Ovary (tissue), 10 donors: ENCODE measurements at places on chromosomes 16 and 17. TPM values are rescaled to one million over a fixed set of nuclear protein-coding genes. Genes with fewer than 3 reads are reported as not detected.

The POLR3K gene
- 9.4 TPM for polyA plus RNA-seq

The DRC3 gene
- polyA plus RNA-seq: 8.5 TPM

The ZNF385C gene
- 3.0 TPM for polyA plus RNA-seq

The ITGB3 gene
- 2.8 TPM for polyA plus RNA-seq

The XAF1 gene
- 81.4 TPM for polyA plus RNA-seq

The AIPL1 gene
- not detected for polyA plus RNA-seq

GRCh38 chr16:5378531-5378930 is 280.9 kb upstream of the EEF2KMT start:
- no peak for DNase-seq

GRCh38 chr16:89672177-89672941 is 14.1 kb upstream of the CDK10 start:
- no peak for DNase-seq

- no peak for DNase-seq
Measured at GRCh38 chr16:81431554-81432353, 12.9 kb upstream of the CMIP start.

DNA sequence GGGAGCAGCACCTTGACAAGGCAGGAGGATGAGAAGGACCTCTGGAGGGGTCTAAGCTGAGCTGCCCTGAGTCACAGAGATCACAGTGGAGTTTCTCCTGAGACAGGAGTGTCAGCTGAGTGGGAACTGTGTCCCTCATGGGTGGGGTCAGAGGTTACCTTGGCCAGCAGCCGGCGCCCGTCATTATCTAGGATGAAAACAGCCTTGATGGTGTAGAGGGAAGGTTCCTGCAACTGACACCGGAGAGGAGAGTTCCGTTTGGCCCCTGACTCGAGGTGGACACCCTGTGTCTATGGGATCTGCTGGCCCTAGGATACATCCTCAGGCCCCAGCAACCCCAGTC is 933 bp downstream of the COPZ2 start:
- DNase-seq: no peak

DNA sequence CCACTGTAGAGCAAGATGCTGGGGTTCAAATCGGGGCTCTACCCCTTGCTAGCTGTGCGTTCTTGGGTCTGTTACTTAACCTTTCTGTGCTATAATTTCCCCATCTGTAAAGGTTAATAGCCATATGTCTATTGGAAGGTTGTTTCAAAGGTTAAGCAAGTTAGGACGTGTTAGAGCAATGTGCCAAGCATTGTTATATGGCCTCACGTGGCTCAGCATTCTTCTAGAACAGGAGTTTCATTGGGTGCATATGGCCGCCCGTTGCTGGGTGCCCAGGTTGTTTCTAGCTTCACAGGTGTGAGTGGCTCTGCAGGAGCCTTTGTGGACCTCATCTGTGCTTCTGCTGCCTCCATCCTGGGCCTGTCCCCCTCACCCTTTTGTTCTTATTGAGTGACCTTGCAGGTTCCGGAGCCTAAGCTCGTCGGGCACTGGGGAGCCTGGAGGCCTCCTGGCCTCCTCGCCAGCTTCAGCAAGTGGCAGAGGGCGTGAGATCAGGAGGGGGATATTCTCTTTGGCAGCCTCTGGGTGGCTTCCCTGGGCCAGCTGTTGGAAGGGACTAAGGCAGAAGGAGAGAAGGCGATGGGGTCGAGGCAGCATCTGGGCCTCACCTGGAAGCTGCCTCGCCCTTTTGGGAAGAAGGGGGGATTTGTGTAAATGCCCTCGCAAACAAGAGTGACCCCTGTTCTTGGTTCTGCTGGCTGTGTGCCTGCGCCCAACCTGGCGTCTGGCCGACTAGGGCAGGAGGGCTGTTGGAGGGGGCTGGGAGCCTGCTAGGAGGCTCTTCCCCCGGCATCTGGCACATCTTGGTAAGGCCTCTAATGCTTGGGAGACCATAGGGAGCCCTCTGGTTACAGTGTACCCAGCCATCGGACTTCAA is 80.2 kb upstream of the CIBAR2 start:
- no peak for DNase-seq
